ENCODE measurements at places on chromosomes 12 and 14. TPM values are rescaled to one million over a fixed set of nuclear protein-coding genes. Genes with fewer than 3 reads are reported as not detected.

ATN1 gene
- total RNA-seq = 18.2 TPM

ANG gene
- 7.8 TPM for total RNA-seq

SLC6A15 gene
- total RNA-seq = 1.2 TPM

ELK3 gene
- 42.9 TPM for total RNA-seq

- no peak for DNase-seq
These were observed 219.9 kb downstream of the AACS start for GRCh38 chr12:125284945-125285685.

DNA sequence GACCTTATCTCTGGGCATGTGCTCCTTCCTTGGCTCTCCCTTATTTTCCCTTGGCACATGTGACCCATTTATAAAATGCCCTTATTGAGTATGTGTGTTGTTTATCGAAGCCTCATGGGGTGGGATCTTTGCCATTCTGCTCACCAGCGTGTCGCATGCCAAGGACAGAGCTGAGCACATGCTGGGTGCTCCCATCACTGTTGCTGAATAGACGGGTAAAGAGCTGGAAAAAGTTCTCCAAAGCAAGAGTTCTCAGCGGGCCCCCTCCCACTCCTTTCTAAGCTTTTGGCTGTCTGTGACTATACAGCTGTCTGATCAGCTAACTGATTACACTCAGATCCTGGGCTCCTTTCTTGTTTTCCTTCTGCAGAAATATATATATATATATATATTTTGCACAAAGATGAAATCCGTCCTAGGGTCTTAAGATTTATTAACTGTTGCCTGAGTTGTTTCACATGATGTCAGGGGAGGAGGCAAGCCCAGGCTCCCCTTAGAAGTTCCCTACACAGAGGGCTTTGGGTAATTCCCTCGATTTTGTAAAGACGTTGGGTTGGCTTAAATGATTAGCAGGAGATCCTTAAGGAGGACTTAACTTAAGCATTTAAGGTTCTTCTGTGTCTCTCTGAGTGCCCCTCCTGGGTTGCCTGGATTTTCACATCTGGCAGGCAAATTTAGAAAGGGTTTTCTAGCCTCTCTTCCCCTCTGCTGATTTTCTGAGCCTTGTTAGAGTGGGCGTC lies 71.6 kb downstream of the TMEM132C start:
- no peak for DNase-seq

GRCh38 chr14:34119107-34119858 lies 168.4 kb upstream of the EGLN3 start:
- no peak for DNase-seq

GRCh38 chr12:5511256-5511643 lies 79.3 kb downstream of the NTF3 start:
- no peak for DNase-seq

DNA sequence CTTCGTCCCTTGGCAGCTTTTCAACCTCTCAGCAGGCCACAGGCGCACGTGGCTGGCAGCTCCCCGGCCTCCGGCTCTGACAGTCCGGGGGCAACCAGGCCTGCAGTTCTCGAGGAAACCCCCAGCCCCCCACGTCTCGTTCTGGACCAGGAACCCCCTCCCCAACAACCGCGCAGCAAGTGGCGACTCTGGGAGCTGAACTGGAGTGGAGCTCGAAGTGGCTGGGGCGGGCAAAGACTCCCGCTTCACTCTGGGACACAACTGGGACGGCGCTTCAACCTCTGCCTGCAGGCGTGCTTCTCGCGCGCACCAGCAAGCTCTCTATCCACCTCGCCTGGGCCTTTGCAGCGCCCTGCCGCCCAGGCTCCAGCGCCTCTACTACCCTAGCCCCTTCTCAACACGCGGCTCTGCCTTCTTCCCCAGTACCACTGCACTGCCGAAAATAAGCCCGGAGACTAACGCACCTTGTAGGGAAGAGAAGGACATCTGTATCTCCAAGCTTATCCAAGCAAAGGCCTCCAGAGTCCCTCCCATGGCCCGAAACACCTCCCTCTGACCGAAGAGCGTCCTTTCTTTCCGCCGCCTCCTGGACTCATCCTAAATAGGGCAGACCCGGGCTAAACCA lies 2.4 kb upstream of the NKX2-1 start:
- no peak for DNase-seq

DNA sequence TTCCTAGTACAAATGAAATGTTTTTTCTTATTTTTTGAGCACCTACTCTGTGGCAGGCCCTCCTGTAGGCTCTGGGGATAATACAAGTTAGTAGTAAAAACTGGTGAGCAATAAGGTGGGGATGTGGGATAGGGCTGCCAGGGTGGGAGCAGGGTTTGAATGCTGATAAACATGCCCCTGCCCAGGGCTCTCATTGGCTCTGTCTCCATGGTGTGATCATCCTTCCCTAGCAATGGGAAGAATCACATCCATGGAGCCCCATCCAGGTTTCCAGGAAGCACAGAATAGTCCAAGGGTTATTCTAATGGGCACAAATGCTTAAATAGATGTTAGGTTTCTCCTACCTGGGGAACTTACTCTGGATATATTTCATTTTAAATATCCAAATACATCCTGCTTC lies 45.5 kb downstream of the GIT2 start:
- DNase-seq = no peak

- DNase-seq = no peak
These were observed 34.9 kb downstream of the CCDC177 start for GRCh38 chr14:69539631-69540410.

- no peak for DNase-seq
These were observed 35.6 kb downstream of the RPS29 start for GRCh38 chr14:49550286-49551184.

DNA sequence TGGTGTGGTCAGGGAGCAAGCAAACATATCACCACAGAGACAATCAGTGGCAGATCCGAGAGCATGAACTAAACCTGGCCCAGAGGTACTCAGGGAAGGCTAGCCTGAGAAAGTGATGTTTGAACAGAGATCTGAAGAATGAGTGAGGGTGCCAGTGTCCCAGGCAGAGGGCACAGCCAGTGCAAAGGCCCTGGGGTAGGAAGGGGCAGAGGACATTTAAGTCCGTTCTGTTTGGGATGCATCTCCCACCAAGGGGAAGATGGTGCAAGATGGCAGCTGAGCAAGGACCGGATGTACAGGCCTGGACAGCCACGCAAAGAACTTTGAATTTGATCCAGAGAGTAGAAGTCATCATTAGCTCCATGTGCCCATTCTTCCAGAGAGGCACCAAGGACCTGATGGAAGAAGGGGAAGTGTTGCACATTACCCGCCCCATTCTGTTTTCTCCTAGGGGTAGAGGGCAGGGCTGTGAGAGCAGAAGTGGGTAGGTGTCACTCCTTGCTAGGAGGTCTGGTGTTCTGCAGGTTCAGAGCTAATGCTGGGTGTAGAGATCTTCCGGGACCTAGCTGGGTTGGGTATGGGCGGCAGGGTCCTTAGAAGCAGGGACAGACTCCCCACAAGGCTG lies 3.9 kb downstream of the DTX1 start:
- DNase-seq = no peak

DNA sequence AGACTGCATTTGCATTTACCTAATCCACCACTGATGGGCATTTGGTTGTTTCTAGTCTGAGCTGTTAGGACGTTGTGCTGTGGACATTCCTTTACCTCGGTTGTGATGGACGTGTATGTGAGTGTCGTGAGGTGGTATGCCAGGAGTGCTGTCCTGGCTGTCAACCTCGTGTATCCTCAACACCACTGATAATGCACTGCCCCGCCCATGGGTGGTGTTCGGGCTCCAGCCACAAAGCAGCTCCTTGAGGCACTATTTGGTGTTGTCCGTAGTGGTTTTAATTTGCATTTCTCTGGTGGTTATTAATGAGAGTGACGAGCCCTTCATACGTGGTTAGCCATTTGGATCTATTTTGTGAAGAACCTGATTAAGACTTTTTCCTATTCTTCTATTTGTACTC lies 87.6 kb downstream of the PPP2R5C start:
- no peak for DNase-seq

DNA sequence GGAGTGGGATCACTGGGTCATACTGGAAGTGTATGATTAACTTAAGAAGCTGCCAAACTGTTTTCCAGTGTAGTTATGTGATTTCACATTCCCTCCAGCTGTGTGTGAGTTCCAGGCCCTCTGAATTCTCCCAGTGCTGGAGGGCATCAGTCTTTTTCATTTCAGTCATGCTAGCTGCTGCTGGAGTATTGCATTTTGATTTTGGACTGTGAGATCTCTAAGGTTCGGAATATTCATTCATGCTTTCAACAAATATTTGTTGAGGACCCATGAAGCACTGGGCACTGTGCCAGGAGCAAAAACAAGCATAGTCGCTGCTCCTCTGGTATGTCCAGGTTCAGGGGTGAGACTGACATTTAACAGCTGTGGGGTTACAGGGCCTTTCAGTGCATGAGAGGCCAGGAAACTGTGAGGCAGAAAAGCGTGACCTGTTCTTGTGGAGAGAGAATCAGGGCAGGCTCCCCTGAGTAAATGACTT lies 133.2 kb downstream of the SCARB1 start:
- no peak for DNase-seq

DNA sequence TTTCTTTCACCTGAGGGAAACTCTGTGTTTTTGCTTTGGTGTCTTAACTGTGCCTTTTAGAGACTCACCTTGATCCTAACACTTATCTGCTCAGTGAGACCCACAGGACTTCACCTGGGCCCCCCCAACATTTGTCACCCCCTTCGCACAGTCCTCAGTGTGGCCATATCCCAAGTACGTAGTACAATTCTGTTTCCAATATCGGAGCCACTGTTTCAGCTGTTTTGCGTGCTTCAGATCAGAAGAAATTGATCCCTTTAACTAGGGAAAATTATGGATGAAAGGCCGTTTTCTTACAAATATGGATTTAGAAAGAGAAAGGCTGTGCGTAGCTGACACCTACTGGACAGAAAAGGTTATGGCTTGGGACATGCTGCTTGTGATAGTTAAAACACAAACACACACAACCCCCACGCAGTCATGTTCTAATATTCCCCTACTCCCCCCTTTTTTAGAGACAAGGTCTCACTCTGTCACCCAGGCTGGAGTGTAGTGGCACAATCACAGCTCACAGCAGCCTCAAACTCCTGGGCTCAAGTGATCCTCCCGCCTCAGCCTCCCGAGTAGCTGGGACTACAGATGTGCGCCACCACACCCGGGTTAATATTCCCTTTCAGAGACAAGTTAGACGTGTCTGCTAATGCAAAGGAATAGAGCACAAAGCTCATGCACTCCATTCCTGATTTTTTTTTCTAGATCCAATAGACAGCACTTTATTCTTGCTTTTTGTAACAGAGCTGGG lies 3.6 kb upstream of the SLC7A8 start:
- DNase-seq = no peak

GRCh38 chr12:109120557-109120956 lies 4.2 kb downstream of the ACACB start:
- no peak for DNase-seq

DNA sequence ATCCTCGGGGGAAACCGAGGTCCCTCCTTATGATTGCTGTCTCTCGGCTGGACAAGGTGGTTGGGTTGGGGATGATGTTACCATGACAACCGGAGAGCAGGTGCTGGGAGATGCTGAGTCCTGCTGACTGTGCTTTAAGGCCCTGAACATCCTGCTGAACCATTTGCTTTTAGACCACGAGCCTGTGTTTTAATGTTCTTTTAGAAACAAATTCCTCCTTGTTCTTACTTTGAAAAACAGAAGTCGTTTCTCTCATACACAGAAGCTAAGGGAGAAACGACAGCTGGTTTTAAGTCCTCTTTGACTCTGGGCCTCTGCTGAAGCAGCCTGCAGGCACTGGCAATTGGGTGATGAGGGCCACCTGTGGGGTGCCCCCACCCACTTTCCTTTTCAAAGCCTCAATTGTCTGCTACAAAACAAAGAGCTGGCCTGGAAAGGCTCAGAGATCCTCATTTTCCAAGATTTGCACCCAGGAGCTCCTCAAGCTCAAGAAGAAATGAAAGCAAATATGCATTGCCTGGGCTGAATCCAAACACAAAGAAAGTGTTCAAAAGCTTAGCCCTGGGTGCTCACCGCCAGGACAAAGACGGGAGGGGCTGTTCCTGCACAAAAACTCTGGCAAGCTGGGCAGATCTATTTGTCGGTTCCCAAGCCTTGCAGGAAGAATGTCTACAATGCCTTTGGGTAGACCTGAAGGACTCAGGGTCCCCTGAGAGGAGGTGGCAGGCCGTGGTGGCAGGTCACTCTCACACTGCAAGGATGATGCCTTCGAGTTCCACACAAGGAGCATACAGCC lies 90.0 kb upstream of the CLMN start:
- DNase-seq = no peak

DNA sequence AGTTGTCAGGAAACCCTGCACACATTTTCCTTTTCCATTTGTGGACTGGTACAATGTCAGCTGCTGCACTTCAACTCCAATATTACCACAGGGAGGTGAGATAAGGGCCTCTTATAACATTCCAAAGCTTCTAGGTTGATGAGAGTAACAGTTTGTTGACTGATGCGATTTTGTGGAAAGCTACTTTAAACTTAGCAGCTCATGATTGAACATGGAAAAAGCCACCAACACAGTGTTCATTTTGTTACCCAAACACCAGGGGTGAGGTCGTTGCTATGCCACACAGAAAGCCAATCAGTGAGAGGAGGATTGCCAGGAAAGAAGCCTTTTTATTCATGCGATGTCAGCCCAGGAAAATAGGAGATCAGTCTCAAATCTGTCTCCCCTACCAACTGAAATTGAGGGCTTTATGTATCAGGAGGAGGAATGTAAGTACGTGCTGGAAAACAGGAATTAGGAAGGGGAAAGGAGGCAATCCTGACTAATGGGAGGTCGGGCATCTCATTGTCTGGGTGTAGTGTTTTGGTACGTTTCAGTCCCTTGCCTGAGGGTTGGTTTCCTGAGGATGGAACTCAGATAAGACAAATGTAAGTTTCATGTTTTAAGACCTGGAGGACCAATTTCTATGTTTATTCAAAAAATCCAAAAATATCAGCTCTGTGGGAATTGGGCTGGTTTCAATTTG lies 92.7 kb upstream of the PLEKHA5 start:
- DNase-seq = no peak

GRCh38 chr12:116631619-116632018 lies 72.4 kb downstream of the MAP1LC3B2 start:
- no peak for DNase-seq

Measured in urinary bladder (tissue), 4 donors.